ENCODE measurements at places on chromosomes 3 and 15.
A peak's percentile ranks its signal among the peaks of the same experiment; 100 is the strongest.

- no peak for DNase-seq
Measured at GRCh38 chr15:88974392-88974791, 61.2 kb upstream of the MFGE8 start.

DNA sequence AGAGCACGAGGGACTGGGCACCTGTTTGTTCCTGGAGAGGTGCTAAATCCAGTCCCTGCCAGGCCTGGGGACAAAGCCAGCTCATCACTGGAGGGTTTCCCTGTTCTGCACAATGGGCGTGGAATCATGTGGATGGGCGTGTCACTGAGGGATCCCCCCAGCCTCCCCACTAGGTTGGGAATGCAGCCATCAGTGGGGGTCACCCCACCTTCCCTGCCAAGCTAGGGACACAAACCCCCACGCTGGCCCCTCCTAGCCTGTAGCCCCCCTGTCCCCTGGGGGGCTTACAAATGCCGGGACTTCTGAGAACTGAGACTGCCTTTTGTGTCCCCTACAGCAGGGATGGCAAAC lies 61.9 kb downstream of the NSMCE3 start:
- DNase-seq = no peak

- DNase-seq = no peak
Measured at GRCh38 chr3:52182196-52182595, 15.8 kb upstream of the ALAS1 start.

- no peak for DNase-seq
Measured at GRCh38 chr3:15255215-15255614, 49.2 kb downstream of the CAPN7 start.

- DNase-seq = no peak
Measured at GRCh38 chr3:114071786-114072185, 15.2 kb downstream of the QTRT2 start.

- DNase-seq = no peak
Measured at GRCh38 chr15:31516874-31517273, 190.2 kb downstream of the KLF13 start.

GRCh38 chr15:77030928-77031375 lies 36.0 kb downstream of the PSTPIP1 start:
- no peak for DNase-seq

- DNase-seq = no peak
Measured at GRCh38 chr3:17632401-17633100, 109.9 kb downstream of the TBC1D5 start.

GRCh38 chr3:41138146-41138545 lies 61.2 kb upstream of the CTNNB1 start:
- DNase-seq = no peak

DNA sequence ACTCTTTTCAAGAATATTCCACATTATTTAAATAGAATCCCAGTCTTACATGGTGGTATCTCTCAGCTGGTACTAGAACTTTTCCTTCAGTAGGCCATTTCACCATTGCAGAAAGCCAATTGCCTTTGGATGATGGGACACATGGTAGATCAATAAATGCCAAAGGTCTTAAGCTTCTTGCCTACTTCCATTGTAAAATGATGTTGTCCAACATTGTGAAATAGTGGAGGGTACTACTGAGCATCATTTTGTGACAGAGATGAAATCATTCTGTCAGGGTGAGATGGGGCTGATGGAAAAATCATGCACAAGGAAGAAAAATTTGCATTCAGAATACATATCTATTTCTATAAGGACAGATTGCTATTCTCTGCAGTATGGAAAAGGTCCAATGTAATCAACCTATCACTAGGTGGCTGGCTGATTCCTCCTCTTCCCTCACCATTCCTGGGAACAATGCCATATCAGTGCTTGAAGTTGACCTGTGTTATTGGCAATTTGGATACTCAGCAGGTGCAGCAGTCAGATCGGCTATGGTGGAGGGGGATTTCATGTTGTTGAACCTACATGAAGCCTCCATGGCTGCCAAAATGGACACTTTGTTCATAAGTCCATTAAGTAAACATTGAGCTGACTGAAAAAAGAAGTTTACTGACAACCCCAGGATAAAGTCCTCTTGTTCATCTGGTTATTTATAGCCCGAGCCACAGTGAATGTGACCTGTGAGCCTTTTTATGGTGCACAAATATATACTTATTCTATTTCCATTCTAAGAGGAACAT lies 596.9 kb upstream of the ARPP21 start:
- DNase-seq = no peak

DNA sequence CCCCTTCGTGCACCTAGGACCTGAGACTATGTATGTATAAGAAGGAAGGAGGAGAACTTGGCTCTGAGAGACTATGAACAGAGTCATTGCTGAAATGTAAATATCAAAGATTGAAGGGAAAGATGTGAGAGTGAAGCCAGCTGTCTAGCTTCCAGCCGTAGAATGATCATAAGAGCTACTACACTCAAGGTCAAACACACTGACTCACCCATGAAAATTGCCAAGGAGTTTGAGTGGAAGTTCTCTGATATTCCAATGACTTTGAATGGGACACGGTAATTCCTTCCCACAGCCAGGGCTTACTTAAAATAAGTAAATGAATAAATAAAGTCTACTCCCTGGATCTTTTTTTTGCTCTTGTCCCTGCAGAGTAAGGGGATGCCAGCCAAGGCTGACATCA lies 398.9 kb upstream of the TPRG1 start:
- no peak for DNase-seq

- no peak for DNase-seq
Measured at GRCh38 chr3:414063-414462, 217.5 kb downstream of the CHL1 start.

- no peak for DNase-seq
Measured at GRCh38 chr3:100483529-100483928, 8.9 kb upstream of the TMEM45A start.

DNA sequence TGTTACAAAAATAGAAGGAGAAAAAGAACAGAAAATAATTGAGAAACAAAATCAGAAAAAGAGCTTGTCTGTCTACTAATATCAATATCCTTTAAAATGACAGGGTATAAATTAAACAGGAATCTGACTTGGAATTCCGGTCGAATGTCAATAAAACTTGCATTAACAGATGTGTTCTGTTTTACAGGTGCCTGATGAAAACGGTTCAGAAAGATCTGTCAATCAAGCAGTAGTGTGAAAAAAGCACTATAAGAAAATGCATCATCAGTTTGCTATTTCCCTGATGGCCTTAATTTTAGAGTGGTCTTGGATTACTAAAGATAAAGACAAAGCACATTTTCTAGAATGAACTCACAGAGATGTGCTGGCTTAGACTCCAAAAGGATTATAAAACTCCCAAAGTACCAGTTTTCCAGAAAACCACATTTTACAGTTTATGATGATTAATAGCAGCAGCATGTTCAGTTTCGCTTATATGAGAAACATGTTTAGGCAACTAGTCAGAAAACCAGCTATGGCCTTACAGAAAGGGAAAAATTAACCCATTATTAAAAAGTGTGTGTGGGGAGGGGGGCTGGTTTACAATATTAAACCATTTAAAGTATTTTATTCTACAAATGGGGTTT lies 8.2 kb upstream of the C3orf38 start:
- DNase-seq = no peak

GRCh38 chr3:138188013-138188730 lies 1.1 kb downstream of the ARMC8 start:
- no peak for DNase-seq

- DNase-seq = no peak
Measured at GRCh38 chr15:89140595-89140994, 52.3 kb downstream of the ABHD2 start.

DNA sequence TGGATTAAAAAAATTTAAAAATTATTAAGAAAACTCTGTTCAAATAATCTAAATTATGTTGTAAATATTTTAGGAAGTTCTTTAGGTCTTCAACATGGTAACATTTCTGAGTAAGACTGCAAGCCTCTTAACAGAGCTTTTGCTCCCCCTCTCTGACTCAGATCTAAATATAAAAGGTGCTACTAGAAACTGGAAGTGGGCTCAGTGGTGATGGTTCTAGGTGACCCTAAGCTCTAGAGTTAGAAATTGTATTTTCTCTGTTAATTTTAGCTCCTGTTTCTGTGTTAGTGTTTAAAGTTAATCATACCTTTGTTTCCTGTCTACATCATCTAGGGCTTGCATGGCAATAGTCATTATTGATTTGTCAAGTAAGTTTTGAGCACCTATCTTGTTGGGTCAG lies 159.9 kb upstream of the MEIS2 start:
- no peak for DNase-seq

DNA sequence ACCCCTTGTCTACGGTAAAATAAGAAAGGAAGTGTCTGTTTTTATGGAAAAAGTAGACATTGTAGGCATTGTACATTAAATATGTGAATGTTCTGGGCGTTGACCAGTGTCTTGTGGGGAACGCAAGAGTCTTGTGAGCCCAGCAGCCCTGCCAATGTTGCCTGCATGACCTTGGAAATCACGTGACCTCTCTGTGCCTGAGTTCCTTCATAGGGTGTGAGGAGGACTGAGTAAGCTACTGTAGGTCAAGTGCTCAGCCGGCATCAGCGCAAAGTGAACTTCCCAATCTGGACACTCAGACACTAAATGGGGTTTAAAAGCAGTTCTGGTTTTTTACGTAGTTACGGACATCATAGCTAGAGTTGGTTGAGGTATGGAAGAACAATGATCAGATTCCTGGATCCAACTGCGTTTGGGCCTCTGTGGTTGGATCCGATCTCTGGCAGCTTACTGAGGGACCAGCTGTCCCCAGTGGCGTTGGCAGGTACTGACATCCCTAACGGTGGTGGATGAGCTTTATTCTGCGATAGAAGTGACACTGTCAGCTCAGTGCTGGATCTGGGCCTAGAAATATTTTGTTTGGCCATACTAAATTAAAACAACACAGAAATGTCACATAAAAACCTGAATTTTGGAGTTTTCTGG lies 63.8 kb downstream of the SPSB4 start:
- DNase-seq = no peak

- no peak for DNase-seq
Measured at GRCh38 chr3:139455855-139456254, 20.5 kb downstream of the RBP2 start.

- DNase-seq = peak; percentile 75
Measured at GRCh38 chr15:74402873-74403587, 30.7 kb downstream of the SEMA7A start.
